CD4-positive, alpha-beta memory T cell (primary cell): ENCODE measurements at places on chromosomes 16 and 17.

DNA sequence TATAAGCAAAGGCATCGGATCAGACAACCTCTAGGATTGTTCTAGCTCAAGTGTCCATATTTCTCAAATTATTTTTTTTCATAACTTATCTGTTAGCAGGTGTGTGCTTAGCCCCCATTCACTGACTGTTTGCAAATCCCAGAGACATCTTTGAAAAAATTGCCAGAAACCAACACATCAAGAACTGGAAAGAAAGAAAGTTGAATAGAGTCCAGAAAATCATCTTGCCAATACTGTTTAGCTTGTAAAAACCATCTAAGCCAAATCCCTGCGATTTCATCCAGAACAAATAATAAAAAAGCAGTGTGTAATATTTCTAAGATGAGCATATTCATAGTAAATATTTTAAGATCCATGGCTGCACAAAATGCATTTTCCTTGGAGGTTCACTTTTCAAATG lies 64.5 kb downstream of the WSCD1 start:
- H3K4me1 ChIP-seq = no peaks in the 10 kb centered on the region
- H3K4me3 ChIP-seq = no peak overlapping the region
- no peak for DNase-seq

DNA sequence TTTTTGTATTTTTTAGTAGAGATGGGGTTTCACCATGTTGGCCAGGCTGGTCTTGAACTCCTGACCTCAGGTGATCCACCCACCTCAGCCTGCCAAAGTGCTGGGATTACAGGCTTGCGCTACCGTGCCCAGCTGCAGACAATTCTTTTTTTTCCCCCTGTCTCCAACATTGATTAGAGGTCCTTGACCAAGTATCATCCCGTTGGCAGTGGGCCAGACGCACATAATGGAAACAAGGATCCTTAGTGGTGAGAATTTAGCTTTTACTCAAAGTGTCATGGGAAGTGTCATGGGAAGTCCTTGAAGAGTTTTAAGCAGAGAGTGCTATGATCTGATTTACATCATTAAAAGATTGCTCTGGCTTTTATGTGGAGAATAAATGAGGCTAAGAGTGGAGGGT lies 2.1 kb upstream of the FBXO47 start:
- H3K36me3 ChIP-seq = no peaks in the 10 kb centered on the region
- no peak overlapping the region for H3K4me3 ChIP-seq
- DNase-seq = no peak
- peaks cover 7% of the 10 kb centered on the region for H3K4me1 ChIP-seq

- no peaks in the 10 kb centered on the region for H3K27me3 ChIP-seq
- H3K36me3 ChIP-seq = no peaks in the 10 kb centered on the region
- H3K4me3 ChIP-seq = no peak overlapping the region
- H3K27ac ChIP-seq = no peak overlapping the region
Measured at GRCh38 chr16:35391328-35391727, 1931.9 kb downstream of the TP53TG3F start.

- peaks cover 9% of the 10 kb centered on the region for H3K36me3 ChIP-seq
- no peak overlapping the region for H3K4me3 ChIP-seq
- H3K4me1 ChIP-seq = peaks cover 19% of the 10 kb centered on the region
- DNase-seq = no peak
- H3K27ac ChIP-seq = no peak overlapping the region
Measured at GRCh38 chr17:17493986-17494466, 2.2 kb downstream of the RASD1 start.

- H3K4me1 ChIP-seq = no peaks in the 10 kb centered on the region
- no peak for DNase-seq
- H3K36me3 ChIP-seq = no peaks in the 10 kb centered on the region
- H3K27ac ChIP-seq = no peak overlapping the region
Measured at GRCh38 chr16:14499110-14499509, 130.9 kb downstream of the PARN start.

- H3K27me3 ChIP-seq = no peaks in the 10 kb centered on the region
- no peak overlapping the region for H3K27ac ChIP-seq
- no peak overlapping the region for H3K4me3 ChIP-seq
Measured at GRCh38 chr16:83937922-83938885, 14.8 kb upstream of the OSGIN1 start.

GRCh38 chr17:7589891-7590691 lies at the start of gene SOX15:
SOX15 (minus strand) TSS chr17:7590094; CDS start chr17:7589676, 418 bp downstream.
- H3K4me3 ChIP-seq = no peak within 1 kb of the TSS
- H3K27ac ChIP-seq = no peak within 1 kb of the TSS
- DNase-seq = no peak
- peaks cover 16% of the 10 kb centered on the region for H3K4me1 ChIP-seq

- no peak overlapping the region for H3K4me3 ChIP-seq
- no peak overlapping the region for H3K27ac ChIP-seq
- no peak for DNase-seq
- no peaks in the 10 kb centered on the region for H3K27me3 ChIP-seq
- H3K36me3 ChIP-seq = no peaks in the 10 kb centered on the region
Measured at GRCh38 chr16:56856876-56857447, 8.0 kb upstream of the SLC12A3 start.

DNA sequence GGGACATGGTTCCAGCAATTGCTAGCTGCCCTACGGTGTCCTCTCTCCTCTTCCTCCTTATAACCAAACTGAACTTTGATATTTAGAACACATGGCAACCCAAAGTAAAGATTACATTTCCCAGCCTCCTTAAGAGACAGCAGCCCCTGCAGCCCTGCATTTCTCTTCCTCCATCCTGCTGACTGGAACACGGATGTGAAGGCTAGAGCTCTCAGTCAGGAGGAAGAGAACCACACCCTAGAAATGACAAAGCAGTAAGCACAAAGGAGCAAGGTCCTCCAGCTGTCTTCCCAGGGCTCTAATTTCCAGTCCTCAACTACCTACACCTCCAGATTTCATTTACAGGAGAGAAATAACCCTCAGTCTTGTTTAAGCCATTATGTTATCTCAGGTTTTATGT lies 10.9 kb downstream of the DYNC1LI2 start:
- peaks cover 53% of the 10 kb centered on the region for H3K36me3 ChIP-seq
- H3K4me3 ChIP-seq = no peak overlapping the region
- peaks cover 18% of the 10 kb centered on the region for H3K4me1 ChIP-seq
- H3K27ac ChIP-seq = no peak overlapping the region

DNA sequence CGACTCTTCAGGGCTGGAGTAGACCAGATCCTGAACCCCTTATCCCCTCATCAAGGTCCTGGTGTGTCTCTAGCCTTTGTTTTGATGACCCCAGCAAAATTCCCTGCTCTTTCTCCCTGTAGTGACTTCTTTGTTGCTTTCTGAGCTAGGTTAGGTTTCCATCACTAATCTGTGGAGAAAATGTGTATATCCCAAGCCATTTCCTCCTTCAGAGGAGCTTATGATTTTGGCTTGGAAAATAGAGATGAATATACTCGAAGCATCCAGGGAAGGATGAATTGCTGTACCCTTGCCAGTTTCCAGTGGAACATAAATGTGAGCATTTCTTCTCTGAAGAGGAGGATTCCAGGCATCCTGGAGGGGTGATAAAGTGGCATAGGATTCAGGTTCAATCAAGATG lies 55.8 kb downstream of the KSR1 start:
- no peaks in the 10 kb centered on the region for H3K4me1 ChIP-seq
- no peak overlapping the region for H3K4me3 ChIP-seq
- no peaks in the 10 kb centered on the region for H3K27me3 ChIP-seq
- H3K36me3 ChIP-seq = no peaks in the 10 kb centered on the region
- DNase-seq = no peak
- H3K27ac ChIP-seq = no peak overlapping the region

GRCh38 chr16:89003831-89004208 lies 26.8 kb upstream of the CBFA2T3 start:
- no peak for DNase-seq
- no peak overlapping the region for H3K4me3 ChIP-seq
- H3K27ac ChIP-seq = no peak overlapping the region
- no peaks in the 10 kb centered on the region for H3K36me3 ChIP-seq
- H3K4me1 ChIP-seq = no peaks in the 10 kb centered on the region
- H3K27me3 ChIP-seq = no peaks in the 10 kb centered on the region

DNA sequence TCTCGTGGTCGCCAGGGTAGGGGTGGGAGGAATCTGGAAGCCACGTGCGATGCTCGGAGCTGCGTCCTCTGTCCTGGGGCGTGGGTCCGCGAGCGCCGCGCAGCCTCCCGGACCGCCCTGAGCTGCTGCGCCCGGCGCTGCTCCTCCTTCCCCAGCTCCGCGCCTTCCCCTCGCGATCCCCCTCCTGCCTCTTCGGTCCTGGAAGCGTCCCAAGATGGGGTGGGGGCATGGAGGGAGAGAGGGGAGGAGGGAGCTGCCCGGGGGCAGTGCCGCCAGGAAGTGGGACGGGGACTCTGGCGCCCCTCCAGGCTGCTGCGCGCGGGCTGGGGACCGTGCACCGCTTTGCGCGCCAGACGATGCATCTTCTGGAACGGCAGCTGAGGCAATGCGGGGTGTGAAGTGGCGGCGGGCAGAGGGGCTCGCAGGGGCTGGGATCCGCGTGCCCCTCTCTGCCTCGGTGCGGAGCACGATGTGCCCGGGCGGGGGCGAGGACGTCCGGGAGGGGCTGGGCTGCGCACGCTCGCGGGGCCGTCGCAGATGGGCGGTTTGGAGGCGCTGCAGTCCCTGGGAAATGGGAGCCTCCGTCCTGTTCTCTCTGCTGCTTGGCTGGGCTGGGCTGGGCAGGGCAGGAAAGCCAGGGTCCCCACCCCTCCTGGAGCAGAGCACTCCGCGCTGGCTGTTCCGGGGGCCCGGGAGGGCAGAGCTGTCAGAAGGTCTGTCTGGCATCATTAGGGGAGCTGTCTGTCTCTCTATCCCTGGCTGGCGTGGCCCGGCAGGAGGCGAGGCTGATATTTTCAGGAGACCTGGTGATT lies 388.0 kb downstream of the SEC14L1 start:
- no peak overlapping the region for H3K4me3 ChIP-seq
- no peak overlapping the region for H3K27ac ChIP-seq
- H3K36me3 ChIP-seq = no peaks in the 10 kb centered on the region
- peaks cover 8% of the 10 kb centered on the region for H3K4me1 ChIP-seq
- DNase-seq = no peak

GRCh38 chr16:89189358-89190025 lies 10.8 kb downstream of the SLC22A31 start:
- no peaks in the 10 kb centered on the region for H3K4me1 ChIP-seq
- H3K27ac ChIP-seq = no peak overlapping the region
- H3K36me3 ChIP-seq = no peaks in the 10 kb centered on the region
- no peak overlapping the region for H3K4me3 ChIP-seq
- H3K27me3 ChIP-seq = no peaks in the 10 kb centered on the region

- H3K27ac ChIP-seq = no peak overlapping the region
- no peak overlapping the region for H3K4me3 ChIP-seq
- no peaks in the 10 kb centered on the region for H3K36me3 ChIP-seq
- H3K27me3 ChIP-seq = no peaks in the 10 kb centered on the region
- no peaks in the 10 kb centered on the region for H3K4me1 ChIP-seq
Measured at GRCh38 chr17:1027044-1027443, 30.1 kb downstream of the TIMM22 start.

DNA sequence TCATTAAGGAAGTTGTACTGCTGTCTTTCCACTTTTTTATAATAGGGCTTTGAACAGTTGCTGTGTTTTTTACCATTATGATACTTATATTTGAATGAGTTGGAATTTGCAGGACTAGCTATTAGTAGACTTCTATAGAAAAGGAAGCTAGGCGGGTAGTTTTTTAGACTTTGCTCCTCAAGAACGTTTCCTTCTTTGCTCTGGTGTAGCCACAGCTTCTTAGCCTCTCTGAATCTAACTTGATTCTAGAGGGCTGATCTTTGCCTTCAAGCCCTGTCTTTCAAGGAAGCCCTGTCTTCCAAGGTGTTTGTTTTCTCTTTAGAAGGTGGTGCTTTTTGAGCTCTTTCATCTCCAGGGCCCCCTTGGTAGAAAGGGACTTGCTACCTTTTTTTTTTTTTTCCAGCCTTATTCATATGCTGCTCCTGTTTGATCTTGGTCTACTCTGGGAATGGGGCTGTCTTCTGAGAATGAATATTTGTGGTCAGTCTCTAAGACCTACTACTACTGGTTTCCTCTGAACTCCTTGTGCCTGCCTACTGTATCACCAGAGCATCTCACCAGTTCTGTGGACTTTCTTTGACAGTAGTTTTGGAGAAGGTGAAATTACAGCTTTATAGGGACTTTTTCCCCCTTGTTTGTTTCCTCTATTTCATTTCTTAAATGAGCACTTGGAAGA lies 52.3 kb upstream of the RASL10B start:
- no peak for DNase-seq
- no peaks in the 10 kb centered on the region for H3K4me1 ChIP-seq
- H3K36me3 ChIP-seq = peaks cover 34% of the 10 kb centered on the region
- H3K4me3 ChIP-seq = no peak overlapping the region
- no peaks in the 10 kb centered on the region for H3K27me3 ChIP-seq
- H3K27ac ChIP-seq = no peak overlapping the region

- H3K27ac ChIP-seq = no peak overlapping the region
- no peak for DNase-seq
- H3K27me3 ChIP-seq = no peaks in the 10 kb centered on the region
- H3K36me3 ChIP-seq = no peaks in the 10 kb centered on the region
- H3K4me3 ChIP-seq = no peak overlapping the region
- H3K4me1 ChIP-seq = peaks cover 20% of the 10 kb centered on the region
Measured at GRCh38 chr17:35287286-35287811, 44.5 kb downstream of the SLFN5 start.

DNA sequence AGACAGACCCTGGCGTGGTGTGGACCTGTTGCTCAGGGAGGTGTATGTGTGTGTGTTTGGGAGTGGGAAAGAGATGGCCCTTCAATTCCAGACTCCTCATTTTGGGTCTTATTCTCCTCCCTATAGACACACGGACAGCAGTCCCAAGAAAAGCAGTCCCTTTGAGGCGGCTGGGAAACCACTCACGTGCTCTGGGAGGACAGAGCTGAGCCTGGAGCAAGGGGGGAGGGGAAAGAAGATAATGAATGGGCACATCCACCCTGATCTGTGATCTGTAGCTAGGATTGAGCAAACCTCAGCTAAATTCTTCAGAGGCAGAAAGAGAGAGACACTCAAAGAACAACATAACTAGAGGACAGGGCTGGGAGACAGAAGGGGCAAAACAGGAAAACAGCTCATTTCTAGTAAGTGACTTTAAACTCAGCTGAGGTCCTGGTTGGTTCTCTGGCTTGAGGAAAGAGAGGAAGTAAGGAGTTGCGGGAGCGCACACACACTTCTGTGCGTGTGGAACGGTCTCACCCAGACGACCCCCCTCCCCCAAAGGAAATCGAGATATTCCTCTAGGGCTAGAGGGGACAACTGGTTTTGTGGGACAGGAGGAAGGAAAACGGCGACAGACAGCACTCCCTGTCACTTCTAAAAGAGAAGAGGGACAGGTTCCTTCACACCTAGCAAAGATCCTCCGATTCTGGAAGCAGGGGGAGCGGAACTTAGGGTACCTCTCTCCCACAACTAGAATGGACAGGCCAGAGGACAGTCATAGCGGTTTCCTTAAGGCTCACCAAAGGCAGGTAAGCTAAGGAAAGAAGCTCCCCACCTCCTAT lies 658 bp downstream of the RAB5C start:
- H3K36me3 ChIP-seq = peaks cover 7% of the 10 kb centered on the region
- H3K27me3 ChIP-seq = no peaks in the 10 kb centered on the region
- DNase-seq = no peak
- peak overlapping the region; percentile 86 for H3K4me3 ChIP-seq

DNA sequence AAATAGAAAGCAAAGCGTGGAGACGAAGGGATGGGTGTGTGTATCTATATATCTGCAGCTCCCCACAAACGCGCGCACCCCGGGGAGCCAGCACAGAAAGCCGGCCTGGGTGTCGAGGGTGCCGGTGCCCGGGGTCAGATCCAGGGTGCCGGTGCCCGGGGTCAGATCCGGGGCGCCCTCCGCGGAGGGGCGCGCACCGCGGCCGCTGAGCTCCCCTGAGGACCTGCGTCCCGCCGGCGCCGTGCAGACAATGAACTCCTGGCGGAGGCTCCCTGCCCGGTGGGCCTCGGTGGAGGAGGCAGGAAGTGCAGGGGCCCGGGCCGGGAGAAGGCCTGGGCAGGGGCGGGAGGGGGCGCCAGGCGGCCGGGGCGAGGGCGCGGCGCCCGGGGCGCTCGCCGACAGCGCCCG lies 1.1 kb downstream of the ZNF423 start:
- peaks cover 10% of the 10 kb centered on the region for H3K4me1 ChIP-seq
- no peak for DNase-seq
- no peaks in the 10 kb centered on the region for H3K36me3 ChIP-seq
- no peak overlapping the region for H3K4me3 ChIP-seq
